ENCODE measurements at places on chromosomes 4 and X. TPM values are rescaled to one million over a fixed set of nuclear protein-coding genes. Genes with fewer than 3 reads are reported as not detected.

CACNA1F gene
- 0.50 TPM for total RNA-seq

- H3K27ac ChIP-seq: no peak overlapping the region
- no peaks in the 10 kb centered on the region for H3K36me3 ChIP-seq
- DNase-seq: no peak
- H3K27me3 ChIP-seq: peaks cover 28% of the 10 kb centered on the region
- no peak overlapping the region for H3K4me3 ChIP-seq
These were observed 218.3 kb downstream of the SOWAHB start for GRCh38 chr4:76679691-76680090.

DNA sequence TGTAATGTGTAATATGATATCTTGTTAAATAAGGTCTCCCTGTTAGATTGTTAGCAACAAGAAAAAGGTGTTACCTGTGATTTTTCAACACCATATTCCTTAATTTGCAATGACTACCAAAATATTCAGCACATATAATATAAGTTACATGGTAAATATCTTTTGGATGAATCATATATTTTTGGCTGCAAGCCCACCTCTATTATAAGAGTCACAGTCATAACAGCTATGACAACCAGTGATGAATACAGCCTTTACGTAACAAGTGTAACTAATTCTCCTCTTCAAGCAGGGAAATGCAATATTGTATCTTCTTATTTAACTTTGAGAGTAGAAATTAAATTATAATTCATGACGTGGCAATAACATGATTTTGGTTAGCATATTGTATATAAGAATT lies 187.0 kb downstream of the NLGN4X start:
- H3K4me3 ChIP-seq: no peak overlapping the region
- DNase-seq: no peak
- no peaks in the 10 kb centered on the region for H3K27me3 ChIP-seq
- no peak overlapping the region for H3K27ac ChIP-seq
- no peaks in the 10 kb centered on the region for H3K4me1 ChIP-seq

DAPP1 gene
- total RNA-seq: 39.4 TPM

- no peaks in the 10 kb centered on the region for H3K4me1 ChIP-seq
- no peak overlapping the region for H3K4me3 ChIP-seq
- peaks cover 2% of the 10 kb centered on the region for H3K27me3 ChIP-seq
- no peak overlapping the region for H3K27ac ChIP-seq
- no peaks in the 10 kb centered on the region for H3K36me3 ChIP-seq
These were observed 78.8 kb upstream of the PACRGL start for GRCh38 chr4:20621476-20621875.

DNA sequence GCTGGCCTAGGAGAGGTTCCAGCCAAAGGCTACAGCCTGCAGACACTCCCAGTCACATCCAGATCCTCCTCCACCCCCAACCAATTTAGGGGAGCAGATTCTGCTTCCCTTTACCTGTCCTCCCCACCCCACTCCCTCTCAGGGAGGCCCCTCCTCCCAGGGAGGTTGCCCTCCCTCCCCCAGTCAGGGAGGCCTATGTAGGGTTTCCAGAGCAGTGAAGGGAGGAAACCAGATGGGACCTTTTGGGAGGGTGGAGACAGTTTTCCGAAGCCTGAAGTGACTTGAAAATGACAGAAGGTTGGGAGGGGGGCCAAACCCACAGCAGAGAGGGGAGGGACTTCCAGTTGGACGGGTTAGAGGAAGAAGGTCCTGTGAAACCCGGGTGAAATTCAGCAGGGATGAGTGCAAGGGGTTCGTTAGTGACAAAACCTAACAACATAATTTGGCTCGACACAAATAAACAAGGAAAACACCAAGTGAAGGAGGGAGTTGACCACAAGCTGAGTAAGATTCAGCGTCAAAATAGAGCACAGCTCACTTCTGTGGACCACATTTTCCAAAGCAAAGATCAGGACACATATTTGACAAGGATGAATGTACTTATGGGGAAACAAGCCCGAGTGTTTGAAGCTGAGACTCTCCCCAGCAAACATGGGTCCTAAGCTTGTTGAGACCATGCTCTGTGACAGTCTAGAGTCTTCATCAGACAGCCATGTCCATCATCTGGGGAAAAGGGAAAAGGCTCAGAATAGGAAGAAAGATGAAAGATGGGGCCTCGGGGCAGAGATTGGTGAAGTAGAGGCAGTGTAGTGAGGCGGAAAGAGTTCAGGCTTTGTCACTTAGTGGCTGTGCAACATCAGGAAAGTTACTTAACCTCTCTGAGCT lies 46.4 kb downstream of the PRPS1 start:
- H3K27ac ChIP-seq: peak overlapping the region; percentile 93
- H3K36me3 ChIP-seq: peaks cover 4% of the 10 kb centered on the region
- no peaks in the 10 kb centered on the region for H3K27me3 ChIP-seq
- H3K4me1 ChIP-seq: peaks cover 63% of the 10 kb centered on the region
- DNase-seq: peak; percentile 31

DNA sequence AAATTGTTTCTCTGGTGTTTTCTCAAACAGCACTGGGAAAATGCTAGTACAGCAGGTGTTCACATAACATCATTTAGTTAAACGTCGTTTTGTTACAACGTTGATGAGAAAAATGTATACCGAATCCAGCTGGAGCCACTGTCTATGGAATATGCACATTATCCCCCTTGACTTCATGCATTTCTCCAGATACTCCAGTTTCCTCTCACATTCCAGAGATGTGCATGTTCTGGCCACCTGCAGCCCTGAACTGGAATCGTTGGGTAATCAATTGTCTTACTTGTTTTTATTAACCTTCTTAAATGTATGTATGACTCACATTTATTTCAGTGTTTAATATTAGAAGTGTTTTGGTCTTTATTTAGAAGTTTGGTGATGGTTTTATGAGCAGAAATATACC lies 18.4 kb upstream of the ODAM start:
- no peaks in the 10 kb centered on the region for H3K36me3 ChIP-seq
- DNase-seq: no peak
- no peak overlapping the region for H3K4me3 ChIP-seq
- H3K4me1 ChIP-seq: no peaks in the 10 kb centered on the region

FRG2 gene
- not detected for total RNA-seq

GRCh38 chrX:69066966-69067525 lies 98.2 kb downstream of the PJA1 start:
- H3K4me1 ChIP-seq: no peaks in the 10 kb centered on the region
- H3K27me3 ChIP-seq: no peaks in the 10 kb centered on the region
- no peak overlapping the region for H3K4me3 ChIP-seq
- no peak for DNase-seq

DNA sequence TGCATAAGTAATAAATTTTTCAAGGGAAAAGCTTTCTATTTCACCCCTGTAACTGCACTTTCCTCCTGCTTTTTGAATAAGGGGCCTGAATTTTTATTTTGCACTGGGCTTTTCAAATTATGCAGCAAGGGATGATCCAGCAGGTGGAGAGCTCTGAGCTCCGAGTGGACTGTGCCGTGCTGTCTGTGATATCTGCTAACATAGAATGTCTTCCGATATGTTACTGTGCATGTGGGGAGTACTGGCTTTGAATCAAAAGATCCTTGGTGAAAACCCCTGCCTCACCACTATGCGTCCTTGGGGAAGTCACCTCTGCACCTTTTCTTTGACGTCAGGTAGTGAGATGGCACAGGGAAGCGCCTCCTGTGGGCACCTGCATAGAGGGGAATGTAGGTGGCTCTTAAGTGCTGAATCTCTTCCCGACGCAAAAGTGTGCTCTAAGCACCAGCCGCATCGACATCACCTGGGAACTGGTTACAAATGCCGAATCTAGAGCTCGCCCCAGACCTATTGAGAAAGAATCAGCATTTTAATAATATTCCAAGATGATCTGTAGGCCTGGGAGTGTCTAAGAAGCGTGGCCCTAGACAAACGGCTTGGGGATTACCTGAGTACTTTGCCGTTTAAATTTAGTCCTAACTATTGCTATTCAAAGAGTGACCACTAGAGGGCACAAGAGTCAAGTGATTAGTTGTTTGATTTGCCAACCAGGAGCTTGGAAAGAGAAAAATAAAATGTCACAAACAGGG lies 19.2 kb upstream of the WFS1 start:
- peaks cover 5% of the 10 kb centered on the region for H3K4me1 ChIP-seq
- H3K27me3 ChIP-seq: peaks cover 39% of the 10 kb centered on the region
- H3K27ac ChIP-seq: no peak overlapping the region
- no peak overlapping the region for H3K4me3 ChIP-seq
- H3K36me3 ChIP-seq: no peaks in the 10 kb centered on the region

ODAM gene
- total RNA-seq: not detected

DNA sequence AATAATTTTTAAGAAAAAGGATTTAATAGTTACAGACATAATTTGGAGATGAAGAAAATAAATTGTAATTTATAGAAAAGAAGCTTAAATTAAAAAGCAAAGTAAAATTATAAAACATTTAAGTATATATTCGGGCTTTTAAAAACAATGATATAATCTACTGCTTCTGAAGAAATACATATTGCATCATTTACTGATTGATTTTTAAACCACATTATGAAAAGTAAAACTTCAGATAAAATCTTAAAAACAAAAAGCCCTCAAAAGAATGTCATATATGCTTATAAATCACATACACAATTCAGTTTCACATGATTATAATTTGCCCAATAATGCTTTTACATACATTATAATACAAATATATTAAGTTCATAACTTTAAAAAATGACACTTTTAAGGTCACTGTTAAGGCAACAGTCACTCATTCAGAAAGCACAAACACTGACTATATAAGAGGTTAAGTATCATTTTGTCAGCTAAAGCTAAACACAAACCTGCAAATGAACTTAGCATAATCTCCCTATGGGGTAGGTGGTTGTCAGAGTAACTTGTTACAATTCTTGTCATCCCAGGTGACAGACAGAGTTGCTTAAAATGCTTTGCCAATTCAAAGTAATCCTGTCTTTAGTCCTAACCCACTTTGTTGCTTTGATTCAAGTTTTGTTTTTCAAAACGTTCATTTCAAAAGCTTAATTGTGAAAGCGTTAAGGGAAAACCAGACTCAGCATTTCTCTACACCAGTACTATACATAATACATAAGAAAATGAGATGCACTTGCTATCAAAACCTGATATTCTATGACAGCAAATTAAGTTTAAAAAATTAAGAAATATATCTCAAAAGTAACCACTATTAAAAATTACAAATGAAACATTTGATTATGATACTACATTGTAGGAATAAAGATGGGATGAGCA lies 90.6 kb upstream of the MAB21L2 start:
- no peak for DNase-seq
- H3K4me1 ChIP-seq: peaks cover 5% of the 10 kb centered on the region
- H3K27ac ChIP-seq: no peak overlapping the region

XAGE1A gene
- total RNA-seq: not detected

GRCh38 chrX:68163441-68163840 lies 269.9 kb downstream of the OPHN1 start:
- no peaks in the 10 kb centered on the region for H3K27me3 ChIP-seq
- no peak for DNase-seq
- no peak overlapping the region for H3K27ac ChIP-seq
- no peaks in the 10 kb centered on the region for H3K36me3 ChIP-seq
- H3K4me3 ChIP-seq: no peak overlapping the region

- DNase-seq: no peak
- no peak overlapping the region for H3K27ac ChIP-seq
- no peaks in the 10 kb centered on the region for H3K27me3 ChIP-seq
- H3K4me3 ChIP-seq: no peak overlapping the region
These were observed 190.3 kb upstream of the TAPT1 start for GRCh38 chr4:16416601-16417000.

DNA sequence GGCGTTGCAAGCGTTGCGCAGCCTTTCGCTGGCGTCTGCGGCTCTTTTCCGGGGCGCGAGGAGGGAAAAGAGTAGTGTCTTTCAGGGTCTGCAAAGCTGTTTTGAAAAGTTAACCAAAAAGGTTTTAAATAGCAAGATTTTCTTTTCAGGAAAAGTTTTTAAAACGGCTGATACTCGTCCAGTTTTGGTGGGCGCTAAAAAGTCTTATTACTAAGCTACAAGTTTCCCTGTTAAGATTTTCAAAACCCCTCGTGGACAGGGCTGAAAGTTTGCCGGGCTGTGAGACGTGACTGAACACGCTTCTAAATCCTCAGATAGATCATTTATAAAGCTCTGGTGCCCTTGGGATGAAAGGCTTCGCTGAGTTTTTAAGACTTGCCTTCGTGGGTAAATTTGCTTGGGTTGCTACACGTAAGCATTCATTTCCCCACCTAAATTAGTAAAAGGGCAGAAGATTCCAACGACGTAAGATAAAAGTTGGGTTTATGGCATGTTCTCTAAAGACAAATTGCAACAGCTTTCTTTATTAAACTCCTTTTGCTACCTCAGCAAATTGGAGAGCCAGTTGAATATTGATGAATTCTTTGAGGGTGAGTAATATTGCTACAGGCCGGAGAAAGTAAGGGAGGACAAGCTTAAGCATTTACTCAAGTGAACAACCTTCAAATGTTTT lies 91.5 kb downstream of the HPRT1 start:
- H3K27me3 ChIP-seq: peaks cover 43% of the 10 kb centered on the region
- H3K4me1 ChIP-seq: peaks cover 16% of the 10 kb centered on the region
- peaks cover 9% of the 10 kb centered on the region for H3K36me3 ChIP-seq
- H3K27ac ChIP-seq: no peak overlapping the region

RIBC1 gene
- total RNA-seq: 1.1 TPM

CHM gene
- 16.1 TPM for total RNA-seq

- no peaks in the 10 kb centered on the region for H3K27me3 ChIP-seq
- no peak overlapping the region for H3K27ac ChIP-seq
- H3K4me1 ChIP-seq: no peaks in the 10 kb centered on the region
- peaks cover 14% of the 10 kb centered on the region for H3K36me3 ChIP-seq
- DNase-seq: no peak
These were observed 38.8 kb downstream of the TAPT1 start for GRCh38 chr4:16187455-16187854.

GLOD5 gene
- total RNA-seq: not detected

GRCh38 chrX:637660-638481 lies 7.3 kb downstream of the SHOX start:
- no peak for DNase-seq
- H3K27ac ChIP-seq: no peak overlapping the region
- H3K4me3 ChIP-seq: no peak overlapping the region

DNA sequence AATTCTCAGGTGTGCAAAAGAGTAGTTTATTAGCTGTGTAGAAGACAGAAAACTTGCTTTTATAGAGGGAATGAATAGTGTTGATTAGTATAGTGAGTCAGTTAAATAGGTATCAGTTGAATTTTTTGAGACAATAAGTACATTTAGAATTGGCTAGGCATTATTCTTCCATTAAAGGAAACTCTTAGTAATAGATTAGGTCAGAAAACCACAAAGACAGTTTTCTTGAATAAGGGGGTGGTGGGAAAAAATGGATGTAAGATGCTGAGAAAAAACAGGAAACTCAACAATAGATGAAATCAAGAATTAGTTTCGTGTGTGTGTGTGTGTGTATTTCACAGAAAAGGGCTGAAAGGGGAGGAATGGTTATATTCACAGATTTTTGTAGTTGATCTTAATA lies 16.8 kb downstream of the CD38 start:
- DNase-seq: no peak
- no peaks in the 10 kb centered on the region for H3K27me3 ChIP-seq
- H3K36me3 ChIP-seq: peaks cover 53% of the 10 kb centered on the region
- peaks cover 39% of the 10 kb centered on the region for H3K4me1 ChIP-seq
- H3K4me3 ChIP-seq: peak overlapping the region; percentile 25

GRCh38 chrX:84218726-84219125 lies 30.7 kb upstream of the RPS6KA6 start:
- H3K27ac ChIP-seq: no peak overlapping the region
- no peaks in the 10 kb centered on the region for H3K4me1 ChIP-seq
- DNase-seq: no peak
- no peaks in the 10 kb centered on the region for H3K27me3 ChIP-seq
- H3K36me3 ChIP-seq: no peaks in the 10 kb centered on the region
- H3K4me3 ChIP-seq: no peak overlapping the region

NUDT10 gene
- total RNA-seq: 0.33 TPM
